ENCODE measurements at places on chromosomes 4 and X. TPM values are rescaled to one million over a fixed set of nuclear protein-coding genes. Genes with fewer than 3 reads are reported as not detected.

GRCh38 chrX:42930951-42931350, 153.0 kb upstream of the PPP1R2C start:
- no peaks in the 10 kb centered on the region for H3K36me3 ChIP-seq
- H3K4me1 ChIP-seq = no peaks in the 10 kb centered on the region
- H3K27me3 ChIP-seq = no peaks in the 10 kb centered on the region
- DNase-seq = no peak
- H3K27ac ChIP-seq = no peak overlapping the region
- no peak overlapping the region for H3K4me3 ChIP-seq

TASL gene
- total RNA-seq = not detected

DNA sequence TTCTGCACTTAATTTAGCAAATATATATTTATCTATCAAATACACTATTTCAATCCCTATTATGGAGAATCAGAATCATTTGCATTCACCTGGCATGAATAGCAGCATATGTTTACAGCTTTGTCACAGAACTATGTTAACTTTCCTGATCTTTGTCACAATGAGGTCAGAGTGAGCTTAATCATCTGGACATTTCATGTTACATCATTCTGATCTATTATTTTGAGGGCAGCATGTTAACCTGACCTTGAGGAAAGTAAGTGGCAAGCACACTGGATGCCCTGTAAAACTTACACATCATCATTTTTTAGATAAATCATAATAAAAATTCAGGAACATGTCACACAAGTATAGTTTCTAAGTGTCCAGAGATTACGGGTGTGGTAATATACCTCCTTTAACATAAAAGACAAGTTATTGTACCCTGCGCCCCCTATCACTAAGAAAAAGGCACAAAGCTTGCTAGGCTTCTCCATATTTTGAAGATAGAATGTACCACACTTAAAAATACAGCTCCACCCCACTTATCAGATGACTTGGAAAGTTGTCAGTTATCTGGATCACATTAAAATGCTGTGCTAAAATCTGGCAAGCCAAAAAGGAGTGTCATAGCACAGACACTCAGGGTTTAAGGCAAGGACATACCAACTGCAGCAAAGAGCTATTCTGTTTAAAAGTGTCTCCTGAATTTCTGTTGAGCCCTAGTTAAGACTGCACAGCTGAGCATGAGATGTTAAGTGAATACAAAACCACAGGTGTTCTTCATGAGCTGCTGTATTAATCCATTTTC, 182.7 kb upstream of the FAT4 start:
- H3K27me3 ChIP-seq = no peaks in the 10 kb centered on the region
- no peak for DNase-seq
- H3K4me3 ChIP-seq = no peak overlapping the region
- H3K27ac ChIP-seq = no peak overlapping the region
- H3K36me3 ChIP-seq = no peaks in the 10 kb centered on the region

AKAP14 gene
- not detected for total RNA-seq

DNA sequence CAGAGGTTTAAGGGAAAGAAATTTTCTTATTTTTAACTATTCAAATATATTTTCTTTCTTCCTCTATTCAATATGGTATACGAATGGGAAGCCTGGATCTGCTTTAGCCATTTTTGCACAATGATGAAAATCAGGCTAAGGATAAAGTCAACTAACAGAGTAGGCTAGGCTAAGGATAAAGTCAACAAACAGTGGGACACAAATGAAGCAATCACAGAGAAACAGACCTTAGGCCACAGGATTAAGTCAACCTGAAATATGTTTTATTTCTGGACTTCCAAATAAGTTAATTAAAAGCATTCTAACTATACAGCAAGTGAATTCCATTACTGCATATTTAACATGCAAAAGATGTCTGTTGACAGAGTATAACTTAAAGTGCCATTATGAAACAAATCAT, 17.0 kb downstream of the DYNLT3 start:
- no peaks in the 10 kb centered on the region for H3K27me3 ChIP-seq
- H3K4me3 ChIP-seq = no peak overlapping the region
- no peak for DNase-seq
- no peaks in the 10 kb centered on the region for H3K36me3 ChIP-seq
- no peak overlapping the region for H3K27ac ChIP-seq

GRCh38 chr4:113483131-113483530, 278.4 kb downstream of the CAMK2D start:
- no peak for DNase-seq
- peaks cover 37% of the 10 kb centered on the region for H3K36me3 ChIP-seq
- no peaks in the 10 kb centered on the region for H3K27me3 ChIP-seq
- H3K4me1 ChIP-seq = no peaks in the 10 kb centered on the region
- H3K4me3 ChIP-seq = no peak overlapping the region

- no peak overlapping the region for H3K27ac ChIP-seq
- DNase-seq = no peak
- H3K36me3 ChIP-seq = no peaks in the 10 kb centered on the region
- no peak overlapping the region for H3K4me3 ChIP-seq
- H3K27me3 ChIP-seq = no peaks in the 10 kb centered on the region
Measured at GRCh38 chr4:58163156-58163555, 1053.0 kb upstream of the IGFBP7 start.

- H3K4me3 ChIP-seq = no peak overlapping the region
- H3K27ac ChIP-seq = no peak overlapping the region
- no peaks in the 10 kb centered on the region for H3K4me1 ChIP-seq
- no peak for DNase-seq
- peaks cover 18% of the 10 kb centered on the region for H3K27me3 ChIP-seq
- H3K36me3 ChIP-seq = no peaks in the 10 kb centered on the region
Measured at GRCh38 chr4:16001484-16001858, 38.5 kb upstream of the FGFBP2 start.

DNA sequence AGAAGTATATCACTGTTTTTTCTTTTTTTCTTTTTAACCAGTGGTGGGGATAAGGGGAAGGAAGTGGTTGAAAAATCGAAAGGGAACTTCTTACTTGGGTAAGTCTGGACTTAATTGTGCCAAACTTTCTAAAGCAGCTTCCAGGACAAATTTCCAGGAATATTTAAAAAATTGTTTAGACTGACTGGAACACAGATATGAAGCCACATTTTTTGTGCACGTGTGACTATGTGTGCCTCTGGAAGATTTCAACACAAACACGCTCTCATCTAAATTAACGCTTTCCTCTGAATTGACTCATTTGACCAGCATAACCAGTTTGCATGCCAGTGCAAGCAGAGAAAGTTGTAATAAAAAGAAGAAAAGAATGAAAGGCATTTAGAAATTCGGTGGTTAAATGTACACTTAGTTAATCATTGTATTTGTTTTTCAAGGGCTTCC, 18.8 kb upstream of the YTHDC1 start:
- no peaks in the 10 kb centered on the region for H3K36me3 ChIP-seq
- peak overlapping the region; percentile 75 for H3K27ac ChIP-seq

DNA sequence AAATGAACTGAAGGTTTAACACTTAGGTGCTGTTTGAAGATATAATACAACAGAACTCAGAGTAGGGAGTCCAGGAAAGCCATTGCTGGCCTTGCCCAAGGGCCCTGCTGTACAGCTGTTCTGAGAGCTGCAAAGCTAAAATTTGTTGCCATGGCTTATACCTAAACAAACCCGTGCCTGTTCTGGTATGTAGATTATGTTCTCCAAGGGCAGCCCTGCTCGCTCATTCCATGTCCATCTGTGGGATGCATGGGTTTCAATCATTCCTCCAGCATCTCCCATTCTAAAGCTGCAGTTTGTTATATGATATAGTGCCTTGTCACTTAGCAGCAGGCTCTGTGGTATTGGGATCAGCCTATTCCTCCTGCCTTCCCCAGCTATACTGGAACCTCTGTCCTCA, 80.8 kb upstream of the BMPR1B start:
- H3K4me3 ChIP-seq = no peak overlapping the region
- H3K27me3 ChIP-seq = no peaks in the 10 kb centered on the region
- H3K4me1 ChIP-seq = peaks cover 6% of the 10 kb centered on the region
- no peaks in the 10 kb centered on the region for H3K36me3 ChIP-seq
- no peak overlapping the region for H3K27ac ChIP-seq

DNA sequence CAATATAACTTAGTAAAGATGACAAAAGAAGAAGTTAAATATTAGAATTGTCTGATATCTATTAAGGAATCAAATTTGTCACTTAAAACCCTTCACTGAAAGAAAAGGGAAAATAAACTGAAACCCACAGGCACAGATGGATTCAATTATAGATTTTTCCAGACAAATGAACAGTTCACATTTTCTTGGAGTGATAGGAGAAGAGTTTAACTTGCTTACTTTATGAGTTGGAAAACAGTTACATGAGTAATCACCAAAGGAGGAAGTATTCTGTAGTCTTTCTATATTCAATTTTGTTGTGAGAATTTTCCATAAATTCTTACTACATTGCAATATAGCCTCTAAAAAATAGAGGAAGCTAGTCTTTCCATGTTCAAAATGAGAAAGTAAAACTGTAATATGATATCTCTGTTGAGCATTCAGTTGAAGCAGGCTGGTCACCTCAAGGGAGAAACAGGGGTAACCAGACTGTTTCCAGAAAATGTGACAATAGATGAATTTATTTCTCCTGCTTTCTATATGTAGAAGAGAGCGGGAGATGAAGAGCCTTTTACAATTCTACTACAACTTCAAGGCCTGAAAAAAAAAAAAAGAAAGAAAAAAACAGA, 330.3 kb upstream of the EPHA5 start:
- peaks cover 14% of the 10 kb centered on the region for H3K36me3 ChIP-seq
- DNase-seq = no peak
- H3K27ac ChIP-seq = peak overlapping the region; percentile 94
- peaks cover 27% of the 10 kb centered on the region for H3K4me1 ChIP-seq
- peak overlapping the region; percentile 55 for H3K4me3 ChIP-seq

DNA sequence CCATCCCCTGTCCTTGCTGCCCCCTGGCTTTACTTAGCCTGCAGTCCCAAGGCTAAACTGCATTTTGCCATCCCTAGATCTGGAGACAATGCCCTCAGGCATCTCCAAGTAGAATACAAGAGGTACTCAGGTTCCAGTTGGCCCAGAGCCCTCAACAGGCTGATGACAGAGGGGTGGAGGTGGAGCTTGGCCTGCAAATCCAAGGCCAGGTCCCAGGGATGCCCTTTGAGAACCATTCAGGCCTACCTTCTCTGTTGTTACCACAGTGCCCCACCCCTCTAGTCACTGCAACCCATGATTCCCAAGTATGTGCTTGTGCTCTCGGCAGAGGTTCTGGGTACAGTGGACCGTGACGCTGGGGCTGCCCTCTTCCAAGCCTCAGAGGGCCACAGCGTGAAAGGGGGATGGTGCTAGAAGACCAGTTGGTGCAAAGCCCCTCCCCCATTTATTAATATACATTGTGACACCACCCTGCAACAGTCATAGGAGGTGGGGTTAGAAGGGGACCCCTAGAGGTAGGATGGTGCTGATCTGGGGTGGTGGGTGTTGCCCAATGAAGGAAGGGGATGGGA, 6.4 kb upstream of the UBA1 start:
- H3K4me1 ChIP-seq = peaks cover 5% of the 10 kb centered on the region
- no peak overlapping the region for H3K4me3 ChIP-seq
- no peak for DNase-seq
- no peaks in the 10 kb centered on the region for H3K27me3 ChIP-seq
- H3K36me3 ChIP-seq = peaks cover 5% of the 10 kb centered on the region

- DNase-seq = no peak
- H3K27ac ChIP-seq = no peak overlapping the region
- H3K27me3 ChIP-seq = no peaks in the 10 kb centered on the region
Measured at GRCh38 chrX:22059775-22060174, 27.6 kb downstream of the PHEX start.

DNA sequence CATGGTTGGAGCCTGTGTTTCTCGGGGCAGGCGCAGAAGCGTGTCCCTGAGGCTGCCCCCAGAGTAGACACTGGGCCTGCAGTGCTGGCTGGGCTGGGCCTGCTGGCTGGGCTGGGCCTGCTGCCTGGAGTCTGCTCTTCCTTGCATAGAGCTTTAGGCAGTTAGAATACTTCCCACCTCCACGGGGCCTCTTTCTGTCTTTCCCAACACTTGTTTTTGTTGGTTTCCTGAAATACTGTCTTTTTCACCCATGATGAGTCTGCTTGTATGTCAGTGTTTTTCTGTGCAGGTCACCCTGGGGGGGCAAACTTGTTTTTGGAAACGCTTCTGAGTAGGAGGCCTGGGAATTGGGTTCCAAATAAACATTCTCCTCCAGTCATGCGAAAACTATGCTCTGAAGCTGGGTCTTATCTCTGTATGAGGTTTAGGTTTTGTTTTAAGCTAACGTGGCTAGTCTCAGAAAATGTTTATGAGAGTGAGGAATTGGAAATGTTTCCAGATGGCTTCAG, 32.2 kb downstream of the TRMT44 start:
- peaks cover 22% of the 10 kb centered on the region for H3K36me3 ChIP-seq
- peak overlapping the region; percentile 44 for H3K27ac ChIP-seq
- no peak overlapping the region for H3K4me3 ChIP-seq
- DNase-seq = no peak
- peaks cover 31% of the 10 kb centered on the region for H3K4me1 ChIP-seq
- H3K27me3 ChIP-seq = no peaks in the 10 kb centered on the region

- no peaks in the 10 kb centered on the region for H3K36me3 ChIP-seq
- H3K4me1 ChIP-seq = peaks cover 24% of the 10 kb centered on the region
- no peak overlapping the region for H3K27ac ChIP-seq
- H3K4me3 ChIP-seq = peak overlapping the region; percentile 73
- no peak for DNase-seq
Measured at GRCh38 chr4:5889002-5889696, 3.7 kb downstream of the CRMP1 start.

PTCHD1 gene
- total RNA-seq = 0.05 TPM

DNA sequence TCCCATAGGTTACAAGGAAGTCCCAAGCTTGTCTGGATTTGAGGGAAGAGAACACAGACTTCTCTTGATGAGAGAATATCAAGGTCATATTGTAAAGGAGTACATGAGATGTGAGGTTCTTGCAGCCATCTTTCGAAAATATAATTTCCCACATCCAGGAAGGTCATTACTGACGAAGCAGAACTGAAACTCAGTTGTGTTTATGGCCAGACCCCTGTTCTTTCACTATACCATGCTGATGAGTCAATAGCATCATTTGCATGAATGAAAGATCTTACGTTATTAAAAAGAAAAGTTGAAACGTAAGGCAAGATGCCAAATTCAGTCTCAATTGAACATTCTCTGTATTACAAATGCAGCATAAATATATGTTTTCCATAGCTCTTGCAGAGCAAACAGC, 14.2 kb upstream of the CCDC149 start:
- H3K4me1 ChIP-seq = no peaks in the 10 kb centered on the region
- DNase-seq = no peak
- H3K36me3 ChIP-seq = no peaks in the 10 kb centered on the region
- peaks cover 29% of the 10 kb centered on the region for H3K27me3 ChIP-seq

DNA sequence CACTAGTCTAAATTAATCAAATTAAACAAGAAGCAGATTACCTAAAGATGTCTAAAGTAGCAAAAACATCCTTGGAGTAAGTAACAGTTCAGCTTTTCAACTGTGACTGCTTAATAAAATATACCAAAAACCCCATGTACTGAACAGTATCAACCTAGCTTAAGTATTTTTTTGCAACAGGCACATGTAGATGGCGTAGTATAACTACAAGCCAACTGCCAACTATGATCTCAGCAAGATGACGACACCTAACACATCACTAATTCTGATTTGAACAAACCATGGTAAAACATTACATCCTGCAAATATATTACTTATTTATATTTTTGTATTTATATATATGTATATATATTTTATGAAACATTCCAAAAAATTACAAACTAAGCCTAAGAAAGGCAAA, 24.5 kb downstream of the DHX15 start:
- peaks cover 49% of the 10 kb centered on the region for H3K4me1 ChIP-seq
- no peak overlapping the region for H3K4me3 ChIP-seq

- H3K4me3 ChIP-seq = peak overlapping the region; percentile 99
- H3K27me3 ChIP-seq = peaks cover 26% of the 10 kb centered on the region
- no peaks in the 10 kb centered on the region for H3K36me3 ChIP-seq
- H3K4me1 ChIP-seq = peaks cover 24% of the 10 kb centered on the region
Measured at GRCh38 chrX:110317061-110317819, 645 bp downstream of the AMMECR1 start.

Data from osteocyte (in vitro differentiated cells).